ENCODE measurements at places on chromosomes 4 and X.

DNA sequence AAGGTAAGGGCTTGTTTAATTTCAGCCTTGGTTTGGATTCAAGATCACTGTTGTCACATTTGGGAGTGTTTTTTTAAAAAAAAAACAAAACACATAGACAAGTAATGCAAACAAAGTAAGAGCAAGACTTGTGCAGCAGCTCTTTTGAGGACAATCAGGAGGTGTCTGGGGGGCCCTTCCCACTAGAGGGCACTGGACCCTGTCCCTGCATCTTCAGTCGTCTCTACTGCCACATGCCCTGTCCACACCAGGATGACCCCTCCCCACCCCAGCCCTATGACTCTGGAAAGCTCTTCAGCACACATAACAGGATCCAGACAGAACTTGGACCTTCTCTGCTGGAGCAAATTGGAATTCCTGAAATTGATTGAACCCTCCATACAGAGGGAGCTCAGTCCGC lies 71.0 kb downstream of the USP46 start:
- peak; percentile 8 for DNase-seq

- DNase-seq: no peak
These were observed 234.6 kb downstream of the AFAP1 start for GRCh38 chr4:7705062-7705461.

GRCh38 chr4:123631786-123632692 lies 235.4 kb downstream of the SPRY1 start:
- DNase-seq: no peak

DNA sequence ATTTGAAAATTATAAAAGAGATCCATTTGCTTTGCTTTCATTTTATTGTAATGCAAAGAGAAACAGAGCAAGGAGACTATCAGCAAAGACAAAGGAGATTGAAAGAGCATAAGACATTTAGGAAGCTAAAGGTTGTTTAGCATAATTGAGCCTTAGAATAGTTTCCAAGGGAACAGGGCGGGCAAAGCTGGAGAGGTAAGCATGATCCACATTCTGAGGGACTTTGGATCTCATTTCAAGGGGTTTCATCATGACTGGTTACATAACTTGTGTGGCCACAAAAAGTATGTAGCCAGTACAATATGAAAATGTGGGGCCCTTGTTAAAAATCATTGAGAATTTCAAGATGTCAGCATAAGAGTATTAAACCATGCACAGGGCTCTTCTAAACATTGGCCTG lies 406.5 kb downstream of the RPA4 start:
- DNase-seq: no peak

DNA sequence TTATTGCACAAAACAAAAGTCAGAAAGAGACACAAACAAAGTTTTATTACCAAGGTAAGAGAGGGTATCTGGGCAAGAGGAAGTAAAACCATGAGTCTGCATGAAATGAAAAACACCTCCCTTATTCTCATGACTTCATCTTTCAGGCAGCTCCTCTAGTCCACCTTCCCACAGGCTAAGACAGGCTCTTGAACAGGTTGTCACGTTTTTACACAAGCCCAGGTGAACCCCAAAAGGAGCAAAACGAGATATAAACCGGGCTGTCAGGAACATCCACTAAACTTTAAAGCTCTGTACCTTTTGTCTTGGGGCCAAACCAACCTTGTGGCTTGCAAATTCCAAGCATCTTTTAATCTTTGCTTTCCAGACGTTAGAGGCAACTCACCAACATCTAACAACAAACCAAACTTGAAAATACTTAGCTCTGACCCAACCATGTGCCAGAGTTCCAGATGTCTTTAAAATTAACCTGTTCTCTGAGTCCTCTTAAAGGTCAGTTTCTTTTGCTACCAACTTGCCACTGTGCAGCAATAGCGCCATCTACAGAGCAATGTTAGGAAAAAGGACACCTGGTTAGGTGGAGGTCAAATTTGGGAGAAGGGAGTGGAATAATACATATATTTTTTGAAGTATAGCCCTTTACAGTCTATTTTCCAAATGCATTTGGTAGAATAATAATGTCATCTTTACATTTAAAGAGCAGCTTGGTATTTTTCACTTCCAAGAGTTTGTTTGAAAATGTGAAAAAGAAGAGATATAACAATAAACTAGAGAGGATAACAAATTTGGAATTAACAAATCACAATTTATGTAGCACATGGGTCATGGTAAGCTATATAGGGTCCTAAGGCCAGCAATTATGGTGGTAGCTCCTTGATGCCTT lies 73.1 kb downstream of the QRFPR start:
- peak; percentile 50 for DNase-seq

GRCh38 chr4:24765376-24765988 lies 29.9 kb upstream of the SOD3 start:
- DNase-seq: no peak

DNA sequence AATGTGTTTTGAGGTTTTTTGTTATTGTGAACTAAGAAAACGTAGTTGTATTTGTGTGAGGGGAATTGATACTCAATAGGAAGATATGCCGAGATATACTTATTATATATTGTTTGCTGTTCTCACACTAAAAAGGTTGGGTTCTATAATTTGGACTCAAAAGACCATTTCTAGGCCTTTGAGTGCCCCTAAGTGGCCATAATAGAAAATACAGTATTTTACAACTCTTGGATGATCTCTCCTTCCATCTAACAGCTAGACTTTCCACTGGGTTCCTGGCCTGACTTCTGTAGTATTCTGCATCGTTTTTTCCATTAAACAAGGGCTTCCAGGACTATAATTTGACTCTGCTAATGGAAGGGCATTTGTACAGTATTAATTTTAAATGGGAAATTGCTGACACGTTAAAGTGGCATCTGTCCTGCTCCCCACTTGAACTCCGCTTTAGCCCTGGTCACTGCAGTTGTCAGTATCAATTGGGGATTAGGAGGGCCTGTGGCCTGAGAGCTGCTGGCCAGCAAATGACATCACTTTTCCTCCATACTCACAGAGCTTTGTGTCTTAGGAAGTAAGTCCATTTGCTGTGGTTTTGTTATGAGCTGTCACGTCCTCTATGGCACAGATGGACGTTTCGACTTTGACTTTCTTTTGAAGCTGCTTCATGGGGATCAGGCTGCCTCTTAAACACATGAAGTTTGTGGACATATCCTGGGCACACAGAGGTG lies 176.9 kb downstream of the SLIT2 start:
- DNase-seq: peak; percentile 4

- no peak for DNase-seq
These were observed 30.5 kb upstream of the BLTP1 start for GRCh38 chr4:122121593-122121992.

DNA sequence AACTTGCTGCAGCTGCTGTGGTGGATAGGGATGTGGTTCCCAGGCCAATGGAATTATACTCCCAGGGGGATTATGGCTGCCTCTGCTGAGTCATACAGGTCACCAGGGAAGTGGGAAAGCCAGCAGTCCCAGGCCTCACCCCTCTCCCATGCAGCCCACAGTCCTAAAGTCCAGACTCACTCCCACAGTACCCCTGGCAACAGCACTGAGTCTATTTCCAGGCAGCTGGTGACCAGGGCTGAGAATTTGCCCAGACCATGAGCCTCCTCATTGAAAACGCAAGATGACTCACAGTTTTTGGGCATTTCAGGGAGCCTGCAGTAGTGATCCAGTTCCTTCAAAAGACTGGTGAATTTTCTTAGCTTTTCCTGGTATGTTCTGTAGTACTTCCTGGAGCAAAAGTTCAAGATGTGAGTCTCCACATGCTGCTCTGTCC lies 137.6 kb downstream of the NPNT start:
- DNase-seq: no peak

DNA sequence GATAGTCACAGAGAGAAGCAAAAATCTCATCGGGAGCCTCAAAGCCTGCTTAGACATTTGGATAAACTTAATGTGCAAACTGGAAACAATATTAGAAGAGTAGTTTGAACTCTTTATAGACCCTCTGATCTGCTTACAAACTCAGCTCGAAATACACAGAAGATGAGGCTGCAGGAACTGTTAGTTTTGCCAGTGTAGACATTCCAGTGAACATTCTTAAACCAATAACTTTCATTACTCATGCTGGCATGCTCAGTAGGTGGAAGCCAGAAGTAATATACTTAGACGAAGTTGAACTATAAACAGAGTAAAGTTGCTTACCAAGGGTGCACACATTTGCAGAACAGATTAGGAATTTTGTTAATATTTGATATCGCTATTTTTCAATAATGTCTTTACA lies 303.5 kb downstream of the ANKRD50 start:
- DNase-seq: no peak

DNA sequence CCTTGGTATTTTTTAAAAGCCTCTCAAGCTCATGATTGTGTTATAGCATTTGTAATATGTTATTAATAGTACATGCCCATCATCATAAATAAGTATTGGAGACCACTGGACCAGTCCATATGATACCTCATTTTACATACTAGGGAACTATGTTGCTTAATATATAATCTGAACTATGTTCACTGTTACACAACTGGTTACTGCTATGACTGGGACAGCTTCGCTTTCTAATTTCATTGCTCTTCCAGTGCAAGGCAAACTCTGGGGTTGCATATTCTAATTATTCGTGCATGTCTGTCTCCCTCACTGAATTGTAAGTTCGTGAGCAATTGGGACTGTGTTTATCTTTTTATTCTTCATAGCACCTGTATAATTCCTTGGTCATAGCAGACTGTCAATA lies 330.5 kb downstream of the RAPGEF2 start:
- DNase-seq: no peak

DNA sequence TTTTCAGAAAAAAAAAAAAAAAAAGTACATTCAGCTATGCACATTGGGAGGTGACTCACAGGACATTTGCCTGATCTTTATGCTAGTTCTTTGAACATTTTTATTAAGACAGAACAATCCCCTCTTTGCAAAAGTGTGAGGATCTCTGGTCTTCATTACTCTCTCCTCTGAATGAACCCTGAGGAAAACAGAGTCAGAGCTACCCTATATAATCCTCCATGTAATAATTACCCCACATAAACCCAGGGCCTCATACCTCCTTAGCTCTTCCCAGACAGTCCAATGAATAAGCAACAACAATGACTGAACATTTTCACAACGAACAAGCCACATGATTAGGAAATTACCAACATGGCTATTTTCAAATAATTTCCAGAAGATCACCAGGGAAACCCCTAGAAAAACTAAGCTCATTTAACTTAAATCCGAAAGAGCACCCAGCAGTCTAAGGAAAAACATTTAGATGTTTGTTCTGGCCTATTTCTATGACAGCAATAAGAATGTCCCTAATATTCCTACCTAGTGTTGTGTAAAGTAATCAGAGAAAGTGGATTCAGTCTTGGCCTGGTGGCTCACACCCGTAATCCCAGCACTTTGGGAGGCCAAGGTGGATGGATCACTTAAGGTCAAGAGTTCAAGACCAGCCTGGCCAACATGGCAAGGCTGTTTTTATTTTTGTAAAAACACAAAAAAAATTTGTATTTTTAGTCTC lies 37.8 kb downstream of the TBC1D9 start:
- no peak for DNase-seq

GRCh38 chr4:174460684-174461083 lies 61.6 kb downstream of the HPGD start:
- DNase-seq: no peak

DNA sequence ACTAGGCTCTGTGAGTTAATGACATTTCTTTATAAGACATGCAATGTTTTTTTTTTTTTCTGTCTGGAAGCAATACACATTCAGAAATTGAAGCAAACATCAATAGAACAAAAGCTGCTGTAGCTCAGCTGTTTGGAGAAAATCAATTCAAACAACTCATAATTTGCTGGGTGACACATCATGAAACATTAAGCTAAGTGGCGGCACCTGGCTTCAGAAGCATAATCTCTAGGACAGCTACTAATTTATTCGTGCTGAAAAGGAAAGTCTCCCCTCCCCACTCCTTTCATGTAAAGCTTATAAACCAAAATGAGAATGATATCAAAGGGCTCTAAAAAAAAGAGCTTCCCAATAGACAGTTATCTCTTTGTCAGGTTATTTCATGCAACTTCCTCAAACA lies 73.9 kb downstream of the LUZP4 start:
- DNase-seq: no peak

DNA sequence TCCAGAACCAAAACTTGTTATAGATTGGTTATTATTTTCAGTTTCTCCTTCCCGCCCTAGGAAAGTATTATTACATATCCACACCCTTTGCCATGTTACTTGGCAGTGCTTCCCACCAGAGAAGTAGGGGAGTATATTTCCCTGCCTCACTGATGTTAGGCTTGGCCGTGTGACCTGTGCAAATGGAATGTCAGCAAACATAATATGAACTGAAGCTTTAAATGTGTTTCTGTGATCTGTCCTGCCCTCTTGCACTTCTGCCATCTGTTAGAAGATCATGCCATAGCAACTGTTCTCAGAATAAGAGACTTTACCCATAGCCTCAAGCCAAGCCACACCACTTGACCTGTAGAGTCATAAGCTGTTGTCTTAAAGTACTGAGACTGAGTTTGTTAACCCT lies 36.7 kb upstream of the NEUROG2 start:
- no peak for DNase-seq

DNA sequence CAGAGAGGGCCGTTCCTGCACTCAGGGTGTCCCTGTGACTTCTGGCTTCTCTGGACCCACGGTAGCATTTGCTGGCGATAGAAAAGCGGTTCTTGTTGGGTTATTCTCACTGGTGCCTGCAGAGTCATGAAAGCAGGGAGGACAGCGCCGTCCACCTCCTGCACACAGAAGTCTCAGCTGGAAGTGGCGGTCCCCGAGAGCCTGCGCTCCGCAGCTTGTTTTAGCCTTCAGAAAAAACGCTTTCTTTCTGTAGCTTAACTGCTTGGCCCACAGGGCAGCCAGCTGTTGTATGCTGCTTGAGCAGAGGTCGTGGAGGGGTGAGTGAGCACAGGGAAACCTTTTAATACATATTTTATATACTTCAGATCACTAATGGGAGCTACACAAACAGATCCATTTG lies 400.7 kb upstream of the FAT1 start:
- no peak for DNase-seq

DNA sequence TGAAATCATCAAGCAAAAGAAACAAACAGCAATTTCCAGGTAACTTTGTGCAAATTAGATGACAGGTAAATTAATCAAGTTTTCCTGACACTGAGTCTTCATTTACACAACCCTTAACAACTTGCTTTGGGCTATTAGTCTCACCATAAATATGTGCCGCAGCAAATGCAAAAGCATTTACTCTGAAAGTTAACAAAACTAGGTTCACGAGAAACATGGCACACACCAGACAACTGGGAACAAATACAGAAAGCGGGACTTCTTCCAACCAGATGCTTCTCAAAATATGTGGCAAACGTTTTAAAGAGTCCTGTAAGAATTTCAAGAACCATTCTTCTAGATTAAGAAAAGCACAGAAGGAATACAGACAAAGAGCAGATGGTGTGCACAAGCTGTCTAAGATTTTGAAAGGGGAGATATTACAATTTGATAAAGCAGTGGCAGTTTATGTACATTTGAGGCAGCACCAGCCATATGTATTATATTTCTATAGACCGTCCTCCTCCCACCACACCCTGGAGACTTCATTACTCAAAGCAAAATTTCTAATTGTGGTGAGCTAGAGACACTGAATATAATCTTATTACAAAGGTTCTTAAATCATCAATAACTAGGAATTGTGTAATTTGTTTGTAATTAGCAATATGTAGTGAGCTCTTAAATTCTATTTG lies 192.5 kb upstream of the ADAMTS3 start:
- DNase-seq: no peak

GRCh38 chr4:115781528-115782146 lies 668.2 kb upstream of the NDST4 start:
- DNase-seq: no peak

GRCh38 chrX:43405191-43405590 lies 250.9 kb upstream of the MAOA start:
- DNase-seq: no peak

GRCh38 chrX:13085526-13085925 lies 41.1 kb upstream of the FAM9C start:
- no peak for DNase-seq
